NCI-H526 (cell line): ENCODE measurements at places on chromosomes 16 and 17.
A peak's percentile ranks its signal among the peaks of the same experiment; 100 is the strongest.

- no peak for DNase-seq
Measured at GRCh38 chr17:3012926-3013581, 50.4 kb downstream of the OR1D5 start.

GRCh38 chr17:80825471-80826345, 165.9 kb upstream of the CHMP6 start:
- DNase-seq, result no peak

GRCh38 chr16:1613211-1613622, 1.1 kb downstream of the CRAMP1 start:
- DNase-seq, result no peak

- peak; percentile 44 for DNase-seq
Measured at GRCh38 chr17:51372345-51373004, 112.1 kb downstream of the UTP18 start.

- DNase-seq, result peak; percentile 15
Measured at GRCh38 chr17:64028874-64029464, 8.5 kb upstream of the ICAM2 start.

GRCh38 chr16:73064212-73064993, 16.5 kb upstream of the ZFHX3 start:
- no peak for DNase-seq
